ENCODE measurements at places on chromosomes 3 and 15. TPM values are rescaled to one million over a fixed set of nuclear protein-coding genes. Genes with fewer than 3 reads are reported as not detected.

The CIDEC gene
- total RNA-seq, result 6.7 TPM

The A4GNT gene
- total RNA-seq, result not detected

The TMEM39A gene
- 17.0 TPM for total RNA-seq

The KBTBD12 gene
- total RNA-seq, result 29.7 TPM

The TUSC7 gene
- total RNA-seq, result not detected

The TLR9 gene
- 0.38 TPM for total RNA-seq

The FBXL22 gene
- total RNA-seq, result 33.2 TPM

The ANKRD34C gene
- 0.11 TPM for total RNA-seq

The SLC12A6 gene
- 30.4 TPM for total RNA-seq

The CYP8B1 gene
- not detected for total RNA-seq

The GRAMD2A gene
- not detected for total RNA-seq

The GOLGA8Q gene
- 0.65 TPM for total RNA-seq

The LIPC gene
- total RNA-seq, result 0.70 TPM

The FANCD2OS gene
- not detected for total RNA-seq

The CCPG1 gene
- 76.6 TPM for total RNA-seq

The THAP10 gene
- 3.7 TPM for total RNA-seq

The RBPMS2 gene
- 255 TPM for total RNA-seq

The OGG1 gene
- 10.5 TPM for total RNA-seq

The SLC24A5 gene
- total RNA-seq, result not detected

The C3orf85 gene
- total RNA-seq, result not detected

The FAM81A gene
- total RNA-seq, result 11.0 TPM

The ANKRD63 gene
- total RNA-seq, result 0.92 TPM

The FEM1B gene
- 48.9 TPM for total RNA-seq

The MKRN2OS gene
- not detected for total RNA-seq

The LRRC2 gene
- total RNA-seq, result 110 TPM

The ULK3 gene
- 42.3 TPM for total RNA-seq

The DAZL gene
- total RNA-seq, result not detected

The CCR3 gene
- total RNA-seq, result not detected

The C2CD4A gene
- not detected for total RNA-seq

The CDAN1 gene
- total RNA-seq, result 6.2 TPM

The PLA2G4D gene
- total RNA-seq, result not detected

The MED12L gene
- 0.49 TPM for total RNA-seq

The HHLA2 gene
- not detected for total RNA-seq

The ARHGEF26 gene
- 1.9 TPM for total RNA-seq

The ITIH3 gene
- total RNA-seq, result 0.43 TPM

The SUCLG2 gene
- 99.2 TPM for total RNA-seq

The GRM2 gene
- total RNA-seq, result 0.03 TPM

The TGM4 gene
- total RNA-seq, result not detected

The ZNF385D gene
- total RNA-seq, result 2.6 TPM

The ZMYND10 gene
- not detected for total RNA-seq

The CADPS gene
- total RNA-seq, result 10.4 TPM

The PYGO1 gene
- 6.7 TPM for total RNA-seq

All from Right ventricle myocardium inferior (tissue), 1 donor.